A549 treated with ZK216348 at 1 μM for 4 hours (cell line): ENCODE measurements at places on chromosomes 16 and 17. TPM values are rescaled to one million over a fixed set of nuclear protein-coding genes. Genes with fewer than 3 reads are reported as not detected.

The TNP2 gene
- not detected in 5 replicates for total RNA-seq

The TMEM97 gene
- 44.8 to 66.3 TPM (median 48.3 TPM) in 5 replicates for total RNA-seq

The RCVRN gene
- not detected in 5 replicates for total RNA-seq

The CA4 gene
- total RNA-seq = 0.24 TPM in 1 of 5 replicates, not detected in the others

The EPN3 gene
- total RNA-seq = 0.16 to 0.28 TPM (median 0.20 TPM) in 4 of 5 replicates, not detected in the other

The NRN1L gene
- total RNA-seq = 0.33 TPM in 1 of 5 replicates, not detected in the others

The BICDL2 gene
- not detected in 5 replicates for total RNA-seq

The SPECC1 gene
- total RNA-seq = 44.6 to 54.1 TPM (median 47.5 TPM) in 5 replicates

The UMOD gene
- not detected in 5 replicates for total RNA-seq

The FUS gene
- total RNA-seq = 500 to 693 TPM (median 524 TPM) in 5 replicates

The COPZ2 gene
- 11.8 to 17.3 TPM (median 16.5 TPM) in 5 replicates for total RNA-seq

The HAP1 gene
- total RNA-seq = 1.1 to 1.8 TPM (median 1.5 TPM) in 5 replicates

The UNC45B gene
- total RNA-seq = not detected in 5 replicates

The MAF gene
- total RNA-seq = 0.25 to 0.55 TPM (median 0.39 TPM) in 5 replicates

The IKZF3 gene
- total RNA-seq = not detected in 5 replicates

The ITGA3 gene
- 314 to 512 TPM (median 475 TPM) in 5 replicates for total RNA-seq

The FAM117A gene
- total RNA-seq = 1.0 to 1.4 TPM (median 1.2 TPM) in 5 replicates

The DYNLRB2 gene
- 0.69 to 0.93 TPM in 2 of 5 replicates, not detected in the others for total RNA-seq

The NEUROD2 gene
- total RNA-seq = 0.18 TPM in 1 of 5 replicates, not detected in the others

The SERPINF2 gene
- total RNA-seq = 1.7 to 3.1 TPM (median 2.3 TPM) in 5 replicates

The SLC35G6 gene
- not detected in 5 replicates for total RNA-seq

The PALB2 gene
- 9.6 to 13.3 TPM (median 10.5 TPM) in 5 replicates for total RNA-seq

The AURKB gene
- 144 to 164 TPM (median 152 TPM) in 5 replicates for total RNA-seq

The DNAH17 gene
- 0.98 to 1.4 TPM (median 1.1 TPM) in 5 replicates for total RNA-seq

The CCL14 gene
- total RNA-seq = not detected in 5 replicates

The ASPA gene
- total RNA-seq = not detected in 5 replicates

The IRF8 gene
- total RNA-seq = 0.10 to 0.41 TPM (median 0.31 TPM) in 5 replicates

The DNAH9 gene
- not detected in 5 replicates for total RNA-seq

The NACA2 gene
- total RNA-seq = not detected in 5 replicates

The EFNB3 gene
- 1.2 to 1.7 TPM (median 1.5 TPM) in 5 replicates for total RNA-seq

The PRRT2 gene
- total RNA-seq = 0.27 to 0.52 TPM (median 0.33 TPM) in 5 replicates

The C1QL1 gene
- total RNA-seq = 13.1 to 36.0 TPM (median 31.1 TPM) in 5 replicates
